ENCODE measurements at places on chromosomes 7 and 10. TPM values are rescaled to one million over a fixed set of nuclear protein-coding genes. Genes with fewer than 3 reads are reported as not detected.

- no peak for DNase-seq
Measured at GRCh38 chr10:122551450-122551849, 9.1 kb upstream of the DMBT1 start.

- no peak for DNase-seq
Measured at GRCh38 chr7:133947458-133948254, 179.5 kb upstream of the LRGUK start.

GRCh38 chr10:65534771-65535170 lies 1391.1 kb upstream of the LRRTM3 start:
- no peak for DNase-seq

GRCh38 chr7:7889791-7890568 lies 78.6 kb upstream of the GLCCI1 start:
- no peak for DNase-seq

DNA sequence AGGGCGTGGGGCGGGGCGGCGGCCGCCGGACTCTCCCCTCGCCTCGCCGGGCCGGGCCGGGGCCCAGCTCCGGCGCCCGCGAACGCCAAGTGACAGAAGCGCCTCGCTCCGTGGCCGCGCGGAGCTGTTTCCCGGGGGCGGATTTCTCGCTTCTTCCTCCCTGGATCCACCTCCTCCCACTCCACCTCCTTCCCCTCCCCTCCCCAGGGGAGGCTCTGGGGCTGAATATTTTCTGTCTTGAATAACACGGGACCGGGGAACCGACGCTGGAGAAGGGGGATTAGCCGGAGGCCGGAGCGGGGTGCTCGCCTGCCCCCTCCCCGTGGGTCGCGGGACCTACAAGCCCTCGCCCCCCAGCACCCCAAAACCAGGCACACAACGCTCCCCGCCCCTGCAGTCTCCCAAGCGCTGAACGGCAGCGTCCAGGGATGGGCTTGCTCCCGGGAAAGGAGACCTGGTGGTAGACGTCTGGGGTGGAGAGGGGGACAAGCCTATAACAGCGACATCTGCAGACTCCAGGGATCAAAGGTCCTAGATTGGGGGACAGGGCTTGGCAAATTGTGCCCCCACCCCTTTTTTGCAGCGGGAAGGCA lies at the start of gene ARHGAP21:
Gene ARHGAP21, minus strand, starts transcription at position 100 of the 593 bp plus-strand sequence. CDS start 1,988 bp downstream, outside the sequence.
- DNase-seq, result peak; percentile 60

GRCh38 chr10:60921633-60922032 lies 22.4 kb downstream of the RHOBTB1 start:
- no peak for DNase-seq

GRCh38 chr10:98416606-98417388 lies 1.8 kb upstream of the PYROXD2 start:
- no peak for DNase-seq

GRCh38 chr7:20735346-20736065 lies 51.2 kb downstream of the SP8 start:
- no peak for DNase-seq

GRCh38 chr7:2944739-2945138 lies 98.9 kb downstream of the CARD11 start:
- no peak for DNase-seq

GRCh38 chr10:5708356-5708755 lies 23.7 kb downstream of the TASOR2 start:
- no peak for DNase-seq

DNA sequence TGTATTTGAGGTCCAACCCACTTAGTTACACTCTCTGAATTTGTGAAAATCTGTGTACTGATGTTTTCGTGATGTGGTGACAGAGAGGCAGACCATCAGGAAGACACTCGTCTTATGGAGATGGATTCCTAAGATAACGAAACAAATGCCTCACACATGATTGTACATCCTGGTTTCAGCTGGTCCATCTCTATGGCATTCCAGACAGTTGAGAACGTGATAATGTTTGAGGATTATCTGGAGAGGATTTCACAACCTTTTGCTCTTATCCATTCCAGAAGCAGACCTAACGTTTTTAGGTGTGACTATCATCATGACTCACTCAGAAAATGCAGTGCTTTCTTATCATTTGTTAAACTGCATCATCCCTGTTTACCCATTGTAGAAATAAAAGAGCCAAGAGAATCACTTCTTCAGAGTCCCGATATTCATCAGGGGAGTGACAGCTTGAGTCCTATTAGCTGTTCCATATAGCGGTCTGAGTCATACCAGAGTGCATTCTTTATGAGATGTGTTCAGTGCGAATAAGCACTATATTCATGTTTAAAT lies 74.5 kb downstream of the BMPER start:
- no peak for DNase-seq

- DNase-seq, result no peak
Measured at GRCh38 chr7:44590910-44591309, 8.9 kb upstream of the TMED4 start.

DNA sequence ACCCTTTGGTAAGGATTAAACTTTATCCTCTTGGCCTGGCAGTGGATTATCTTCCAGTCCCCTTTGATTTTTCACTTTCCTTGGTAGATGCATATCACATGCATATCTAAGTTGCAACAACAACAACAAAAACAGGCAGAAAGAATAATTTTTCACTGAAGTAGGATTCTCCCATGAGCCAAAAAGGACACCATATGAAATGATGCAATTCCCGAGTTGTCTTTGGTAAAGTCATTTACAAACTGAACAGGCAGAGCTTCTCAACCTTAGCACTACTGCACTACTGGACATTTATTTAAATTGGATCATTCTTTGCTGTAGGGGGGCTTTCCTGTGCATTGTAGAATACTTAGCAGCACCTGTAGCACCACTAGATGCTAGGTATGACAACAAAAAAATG lies 195.0 kb downstream of the RELN start:
- DNase-seq, result no peak

- DNase-seq, result no peak
Measured at GRCh38 chr10:68959695-68960527, 3.9 kb downstream of the DDX21 start.

GRCh38 chr7:55365205-55365674 lies at the start of gene LANCL2:
Gene LANCL2, plus strand, starts transcription at chr7:55365337. Its CDS starts 689 bp downstream, at chr7:55366026.
- peak; percentile 52 for DNase-seq

DNA sequence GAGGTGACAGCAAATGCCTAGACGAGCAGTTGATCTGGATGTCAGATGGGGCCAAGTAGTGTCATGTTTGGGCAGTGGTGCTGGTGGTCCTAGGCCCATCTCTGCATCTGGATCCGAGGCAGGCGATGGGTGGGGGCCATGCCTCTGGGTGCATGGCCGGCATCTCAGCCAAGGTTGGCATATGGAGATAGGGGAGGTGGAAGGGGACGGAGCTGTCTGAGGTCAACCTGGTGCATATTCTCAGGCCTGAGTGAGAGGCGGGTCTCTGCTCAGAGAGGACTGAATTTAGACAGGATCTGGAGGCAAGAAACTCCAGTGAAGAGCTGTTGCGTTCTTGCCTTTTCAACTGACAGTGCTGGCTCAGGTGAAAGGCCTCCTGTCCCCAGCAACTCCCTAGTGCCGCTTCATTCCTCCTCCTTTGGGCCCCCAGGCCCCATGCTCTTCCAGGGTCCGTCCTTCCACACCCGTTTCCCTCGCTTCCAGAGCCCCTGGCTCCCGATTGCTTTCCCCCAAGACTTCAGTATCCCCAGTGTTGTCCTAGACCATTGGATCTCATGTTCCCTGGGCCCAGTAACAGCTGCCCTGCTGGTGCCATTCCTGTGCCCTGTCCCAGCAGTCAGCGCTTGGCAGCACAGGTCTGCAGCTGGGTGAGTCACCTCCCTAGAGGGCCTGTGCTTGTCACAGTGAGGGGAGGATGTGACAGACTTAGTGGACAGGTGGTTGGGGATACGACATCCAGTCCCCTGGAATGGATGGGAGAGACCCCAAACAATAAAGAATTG lies 32.6 kb downstream of the GBX1 start:
- no peak for DNase-seq

DNA sequence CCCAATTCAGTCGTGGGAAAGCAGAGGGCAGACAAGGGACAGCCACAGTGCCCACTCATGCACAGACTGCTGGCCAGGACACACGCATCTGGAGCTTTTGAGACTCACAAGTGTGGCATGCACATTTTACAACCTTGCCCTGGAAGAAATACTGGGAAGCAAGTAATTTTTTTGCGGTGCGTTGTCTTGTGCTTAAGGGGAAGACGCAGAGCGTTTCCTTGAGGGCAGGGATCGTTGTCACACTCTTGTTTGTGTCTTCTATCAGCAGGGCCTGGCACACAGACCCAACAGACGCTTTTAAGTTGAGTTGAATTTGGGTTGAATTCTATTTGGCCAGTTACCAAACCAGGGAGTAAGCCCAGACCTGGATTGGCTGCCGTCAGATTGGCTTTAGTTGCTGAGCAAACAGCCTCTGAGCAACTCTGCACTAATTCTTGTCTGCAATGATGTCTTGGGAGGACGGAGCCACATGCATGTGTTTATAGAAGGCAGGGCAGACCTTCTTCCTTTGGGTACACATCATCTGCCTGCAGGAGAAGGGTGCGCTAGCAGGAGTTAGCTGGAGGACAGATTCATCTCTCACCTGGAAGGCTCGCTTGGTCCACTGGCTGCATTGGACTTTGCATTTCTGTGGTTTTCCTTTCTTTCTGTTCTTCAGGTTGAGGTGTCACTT lies 38.4 kb downstream of the IL2RA start:
- DNase-seq, result no peak

DNA sequence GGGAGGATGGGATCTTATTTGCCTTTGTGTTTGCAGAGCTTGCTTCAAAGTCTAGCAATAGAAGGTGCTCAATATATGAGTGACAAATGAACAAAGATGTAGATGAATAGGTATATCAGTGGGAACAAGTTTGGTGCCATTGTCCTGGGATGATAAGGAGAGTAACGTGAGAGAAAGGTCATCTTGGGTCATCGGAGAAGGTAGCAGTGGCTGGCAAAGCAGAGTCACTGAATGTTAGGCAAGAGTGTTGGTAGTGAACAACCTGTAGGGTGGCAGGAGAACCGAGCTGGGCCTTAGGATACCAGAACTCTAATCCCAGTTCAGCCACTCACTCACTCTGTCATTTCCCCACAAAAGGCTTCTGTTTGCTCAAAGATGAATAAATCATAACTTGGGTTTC lies 87.2 kb downstream of the CCDC71L start:
- DNase-seq, result no peak

GRCh38 chr10:74202356-74202755 lies 51.3 kb downstream of the ADK start:
- no peak for DNase-seq

GRCh38 chr7:49228426-49229098 lies 304.2 kb downstream of the CDC14C start:
- no peak for DNase-seq

DNA sequence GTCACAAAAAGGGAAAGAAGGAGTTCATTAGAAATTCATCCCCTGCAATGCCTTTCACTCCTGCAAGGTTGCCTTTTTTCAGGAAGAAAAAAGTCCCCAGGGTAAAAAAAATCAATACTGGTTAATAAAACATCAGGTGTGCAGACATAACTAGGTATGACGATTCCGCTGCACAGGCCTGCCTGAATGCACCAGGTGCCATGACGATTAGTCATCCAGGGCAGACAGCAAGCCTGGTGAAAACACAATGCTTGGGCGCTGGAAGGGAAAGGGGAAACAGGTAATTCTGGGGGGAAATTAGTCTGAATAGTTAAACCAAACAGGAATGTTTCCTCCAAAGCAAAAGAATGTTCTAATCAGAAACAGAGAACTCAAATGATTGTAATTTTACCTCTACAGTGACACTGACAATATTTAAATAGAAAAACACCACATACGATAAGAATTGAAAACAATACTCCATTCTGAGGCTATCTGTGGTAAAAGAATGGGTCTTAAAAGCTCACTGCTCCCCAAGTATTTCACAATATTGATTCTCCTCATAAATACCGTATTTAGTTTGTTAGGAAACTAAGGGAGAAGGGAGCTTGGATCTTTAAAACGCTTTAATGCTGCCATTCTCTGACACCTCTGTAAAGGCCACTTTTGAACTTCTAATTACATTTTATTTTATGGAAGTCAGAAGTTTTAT lies 45.2 kb downstream of the VPS41 start:
- no peak for DNase-seq

DNA sequence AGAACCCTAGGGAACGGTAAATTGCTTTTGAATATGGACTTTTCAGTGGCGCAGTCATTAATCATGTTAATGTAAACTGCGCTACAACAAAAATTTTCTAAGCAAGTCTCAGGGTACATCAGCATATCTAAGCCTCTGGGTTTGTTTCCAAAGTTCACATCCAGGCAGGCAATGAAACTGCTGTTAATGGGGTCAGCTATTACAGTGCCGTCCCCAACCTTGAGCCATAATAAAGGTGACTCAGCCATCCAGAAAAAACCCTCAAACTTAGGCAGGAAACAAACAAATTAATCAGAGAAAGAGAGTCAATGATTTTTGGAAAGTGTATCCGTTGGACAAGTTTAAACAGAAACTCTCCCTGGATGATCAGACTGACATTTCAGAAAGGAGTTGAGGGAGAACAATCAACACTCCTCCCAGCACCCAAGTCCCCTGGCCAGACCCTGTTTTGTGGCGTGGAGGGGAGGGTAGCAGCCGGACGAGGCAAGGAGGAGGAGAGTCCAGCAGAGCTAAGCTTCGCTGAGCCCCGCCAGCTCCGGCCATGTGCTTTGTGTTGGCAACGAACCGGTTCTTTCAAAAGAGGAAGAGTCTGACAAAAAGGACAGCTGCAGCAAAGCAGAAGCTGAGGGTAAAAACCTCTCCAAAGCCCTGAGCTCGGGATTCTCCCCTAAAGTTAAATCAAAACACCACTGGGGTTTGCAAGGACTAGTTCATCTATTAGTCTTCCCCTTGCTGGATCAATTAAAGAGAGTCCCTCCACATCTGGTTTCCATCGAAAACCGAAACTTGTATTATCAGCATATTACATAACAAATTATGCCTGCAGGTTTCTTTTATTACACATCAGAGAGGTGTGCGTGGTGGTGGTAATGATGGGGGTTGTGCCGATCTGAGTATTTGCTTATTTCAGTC lies 3.6 kb downstream of the FAM53B start:
- peak; percentile 52 for DNase-seq

- no peak for DNase-seq
Measured at GRCh38 chr10:29757551-29758297, 123.0 kb upstream of the SVIL start.

- DNase-seq, result no peak
Measured at GRCh38 chr7:3120513-3120912, 76.8 kb upstream of the CARD11 start.

GRCh38 chr10:73591935-73592699 lies 975 bp upstream of the USP54 start:
- DNase-seq, result peak; percentile 89

- DNase-seq, result no peak
Measured at GRCh38 chr7:1961701-1962276, 271.0 kb downstream of the MAD1L1 start.

- no peak for DNase-seq
Measured at GRCh38 chr10:132391676-132392020, 5.4 kb upstream of the PWWP2B start.

Gene PPP1R3C
- 43.6 TPM for total RNA-seq

Gene GLI3
- 27.4 TPM for total RNA-seq

Gene GIMAP6
- 6.7 TPM for total RNA-seq

Gene IKZF1
- 7.6 TPM for total RNA-seq

Gene CPN1
- not detected for total RNA-seq

Gene AOC1
- not detected for total RNA-seq

Gene ADAM8
- 6.7 TPM for total RNA-seq

Gene C10orf105
- total RNA-seq, result 21.1 TPM

Gene GBX1
- total RNA-seq, result not detected

Gene CABCOCO1
- total RNA-seq, result 6.9 TPM

Gene MINDY4
- 20.5 TPM for total RNA-seq

Gene CALML3
- not detected for total RNA-seq

Gene NPS
- total RNA-seq, result not detected

Gene INHBA
- total RNA-seq, result 2.4 TPM

Gene KIAA1217
- 51.0 TPM for total RNA-seq

Gene PDE1C
- 63.7 TPM for total RNA-seq

Gene NACAD
- total RNA-seq, result 55.7 TPM

Gene MKX
- total RNA-seq, result 6.7 TPM
